Left colon (tissue), 2 donors: ENCODE measurements at places on chromosomes 16 and 17. TPM values are rescaled to one million over a fixed set of nuclear protein-coding genes. Genes with fewer than 3 reads are reported as not detected.

DNA sequence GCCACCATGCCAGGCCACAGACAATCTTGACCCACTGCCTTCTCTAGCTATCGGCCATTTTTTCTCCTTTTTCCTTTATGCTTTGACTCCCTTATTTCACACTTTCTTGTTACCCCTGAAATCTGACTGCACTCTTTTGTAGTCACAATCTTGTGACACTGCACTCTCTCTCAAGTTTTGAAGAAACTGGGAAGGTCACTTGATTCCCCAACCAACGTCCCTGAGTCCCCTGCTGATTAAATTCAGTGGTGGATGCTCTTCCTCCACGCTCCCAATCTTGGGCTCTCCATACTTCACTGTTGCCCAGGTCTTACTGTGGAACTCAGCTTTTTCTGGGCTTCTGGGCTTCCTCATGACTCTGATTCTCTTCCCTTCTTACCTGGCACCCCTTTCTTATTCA is 33.9 kb downstream of the PECAM1 start:
- DNase-seq, result no peak

DNA sequence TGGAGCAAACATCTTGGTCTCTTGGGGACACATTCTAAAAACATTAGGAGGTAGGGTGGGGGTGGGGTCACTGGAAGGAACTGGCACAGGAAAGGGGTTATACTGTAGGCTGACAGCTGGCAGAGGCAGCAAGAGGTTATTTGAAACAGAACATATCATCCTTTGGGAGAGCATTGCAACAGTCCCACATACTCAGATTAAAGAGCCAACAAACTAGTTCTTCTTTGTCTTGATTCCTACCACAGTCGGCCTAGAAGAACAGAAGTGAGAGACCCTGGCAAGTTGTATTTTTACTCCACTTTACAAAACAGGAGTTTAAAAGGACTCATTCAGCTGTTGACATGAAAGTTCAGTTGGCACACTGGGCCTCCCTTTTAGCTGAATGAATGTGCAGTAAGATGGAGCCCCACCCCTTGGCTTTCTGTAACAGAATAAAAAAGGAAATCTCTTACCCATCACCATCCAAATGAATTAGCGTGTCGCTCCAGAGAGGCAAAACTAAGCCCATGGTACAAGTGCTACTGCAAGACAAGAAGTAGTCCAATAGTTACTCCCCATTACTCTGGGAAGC is 54.6 kb upstream of the CORO6 start:
- no peak for DNase-seq

DNA sequence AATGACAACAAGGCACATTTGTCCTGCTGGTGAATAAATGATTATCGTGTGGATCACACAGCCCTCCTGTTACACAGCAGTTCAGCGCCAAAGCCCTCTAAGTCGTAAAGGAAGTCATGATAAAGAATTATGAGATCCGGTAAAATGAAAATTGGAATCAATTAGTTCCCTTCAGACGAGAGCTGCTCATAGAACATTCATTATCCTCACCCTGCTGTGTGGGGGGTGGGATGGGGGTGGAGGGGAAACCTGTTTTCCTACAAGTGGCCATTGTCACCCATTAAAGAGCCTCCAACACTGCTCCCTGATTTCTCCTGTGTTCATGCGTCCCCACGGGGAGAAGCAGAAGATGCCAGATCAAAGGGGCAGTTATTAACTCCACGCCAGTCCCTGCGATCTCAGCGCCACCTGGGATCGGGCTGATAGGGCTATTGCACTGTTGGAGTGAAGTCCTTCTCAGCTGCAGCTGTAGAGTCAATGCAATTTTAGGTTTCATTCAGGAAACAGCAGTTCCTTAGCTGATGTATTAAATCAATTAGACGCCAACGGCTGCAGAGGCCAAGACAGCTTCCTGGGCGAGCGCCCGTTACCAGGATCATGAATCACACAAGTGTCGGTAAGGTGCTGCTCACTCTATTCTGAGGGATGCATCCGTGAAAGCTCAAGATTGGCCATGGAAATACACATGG is 19.2 kb upstream of the CACNG4 start:
- DNase-seq, result no peak

DNA sequence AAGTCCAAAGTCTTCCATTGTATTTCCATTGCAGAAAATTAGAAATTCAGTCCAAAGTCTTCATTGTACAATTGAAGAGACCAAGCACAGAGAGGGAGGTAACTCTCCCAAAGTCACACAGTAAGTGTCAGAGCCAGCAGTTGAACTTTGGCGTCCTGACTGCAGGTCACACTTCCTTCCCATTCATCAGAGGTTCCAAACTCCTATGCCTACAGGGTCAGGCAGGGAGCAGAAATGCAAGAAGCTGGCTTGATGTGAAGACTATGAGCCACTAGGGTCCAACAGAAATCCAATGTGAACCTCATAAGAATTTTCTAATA is 44.7 kb upstream of the GRIN2A start:
- no peak for DNase-seq

DNA sequence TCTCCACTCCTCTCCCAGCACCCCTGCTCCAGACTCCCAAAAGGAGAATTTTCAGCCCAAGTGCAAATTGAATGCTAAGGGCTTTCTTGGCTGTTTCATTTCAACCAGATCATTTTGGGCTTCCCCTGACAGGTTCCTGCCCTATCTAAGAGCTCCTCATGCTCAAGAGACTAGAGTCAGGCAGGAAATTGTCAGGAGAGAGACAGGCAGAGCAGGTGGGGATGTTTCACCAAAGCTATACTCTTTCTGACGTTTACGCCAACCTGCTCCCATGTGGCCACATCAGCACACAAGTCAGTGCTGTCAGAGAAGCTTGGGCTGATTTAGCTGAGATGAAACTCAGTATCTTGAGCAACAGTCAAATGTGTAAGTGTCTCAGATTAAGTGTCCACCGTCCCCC is 31.4 kb downstream of the HIC1 start:
- DNase-seq, result no peak

DNA sequence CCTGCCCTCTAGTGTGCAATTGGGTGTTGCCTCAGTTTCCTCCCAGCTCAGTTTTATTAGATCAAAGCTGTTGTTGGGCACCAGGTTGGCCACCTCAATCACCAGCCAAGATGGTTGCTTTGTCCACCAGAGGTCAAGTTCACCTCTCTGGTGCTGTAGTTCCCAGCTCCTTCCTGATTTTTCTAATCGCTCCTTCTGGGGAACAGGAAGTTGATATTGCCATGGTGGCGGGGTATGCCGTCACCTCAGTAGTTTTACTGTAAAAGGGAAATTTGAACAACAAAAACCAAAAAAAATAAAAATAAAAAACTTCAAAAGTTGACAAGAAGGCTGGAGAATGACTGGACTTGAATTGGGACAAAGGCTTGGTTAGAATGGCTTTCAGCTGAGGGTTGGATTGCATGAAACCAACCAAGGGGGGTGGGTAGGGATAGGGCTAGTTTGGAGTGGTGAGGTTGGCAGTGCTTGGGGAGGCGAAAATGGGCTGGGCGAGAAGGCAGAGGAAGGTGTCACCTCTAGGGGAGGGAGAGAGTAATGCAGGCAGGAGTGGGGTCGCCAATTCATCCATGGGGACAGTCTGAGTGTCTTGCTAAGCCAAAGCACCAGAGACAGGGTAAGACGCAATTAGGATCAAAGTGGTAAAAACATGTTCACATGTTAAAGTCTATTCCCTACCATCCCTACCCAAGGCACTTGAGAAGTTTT is 6.2 kb downstream of the EFNB3 start:
- DNase-seq, result no peak

DNA sequence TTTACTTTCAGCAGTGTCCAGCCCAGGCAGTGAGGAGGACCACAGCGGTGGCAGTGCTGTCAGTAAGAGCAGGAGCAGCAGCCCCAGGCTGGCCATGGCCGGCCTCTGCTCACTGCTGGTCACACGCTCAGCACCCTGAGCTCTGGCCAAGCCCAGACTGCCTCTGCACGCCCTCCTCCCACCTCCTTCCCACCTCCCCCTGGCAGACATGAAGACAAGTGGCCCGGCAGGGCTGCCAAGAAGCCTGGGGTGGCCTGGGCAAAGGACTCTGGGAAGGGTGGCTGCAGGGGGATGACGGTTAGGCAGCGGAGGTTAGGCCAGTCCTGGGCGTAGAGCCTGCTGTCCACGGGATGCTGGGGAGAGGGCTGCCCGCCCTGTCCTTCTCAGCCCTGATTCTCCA is at the start of gene C16orf89:
Gene C16orf89 (minus strand): TSS at position 144 of the 400 bp plus-strand sequence. CDS start 48 bp downstream, at position 96.
- no peak for DNase-seq

DNA sequence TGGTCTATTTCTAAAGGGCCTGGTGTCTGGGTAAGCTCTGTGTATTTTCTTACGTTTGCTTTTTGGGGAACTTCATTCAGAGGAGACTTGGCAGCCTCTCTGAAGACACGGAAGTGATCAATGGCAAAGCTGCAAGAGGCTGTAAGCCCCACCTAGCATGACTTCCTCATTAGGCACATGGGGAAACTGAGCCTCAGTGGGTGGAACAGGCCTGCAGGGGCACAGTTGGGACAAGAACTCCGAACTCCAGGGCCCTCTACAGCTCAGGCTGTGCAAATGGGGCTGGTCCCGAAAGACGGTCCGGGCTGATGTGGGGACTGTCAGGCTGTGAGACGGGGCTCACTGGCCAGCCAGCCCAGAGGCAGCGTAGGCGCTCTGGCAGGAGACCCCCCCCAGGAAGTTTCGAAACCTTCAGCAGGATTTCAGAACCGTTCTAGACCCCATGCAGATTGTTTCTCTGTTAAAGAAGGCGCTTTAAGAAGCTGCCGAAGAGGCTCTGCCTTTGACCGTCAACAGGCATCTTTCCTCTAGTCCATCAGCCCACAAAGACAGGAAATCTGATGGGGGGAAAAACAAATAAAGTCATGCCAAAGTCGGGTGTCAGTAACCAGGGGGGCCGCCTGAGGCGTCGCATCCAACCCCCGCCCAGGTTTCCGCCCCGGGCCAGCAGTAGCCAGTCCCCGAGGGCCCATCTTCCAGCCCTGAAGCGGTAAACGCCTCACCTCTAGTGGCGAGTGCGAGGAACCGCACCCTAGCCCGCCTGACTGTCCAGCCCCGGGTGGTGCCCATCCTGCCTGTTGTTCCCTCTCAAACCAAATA is 79.8 kb upstream of the TBC1D3K start:
- DNase-seq, result peak; percentile 39

- peak; percentile 60 for DNase-seq
Measured at GRCh38 chr16:65117811-65118448, 3.9 kb downstream of the CDH11 start.

DNA sequence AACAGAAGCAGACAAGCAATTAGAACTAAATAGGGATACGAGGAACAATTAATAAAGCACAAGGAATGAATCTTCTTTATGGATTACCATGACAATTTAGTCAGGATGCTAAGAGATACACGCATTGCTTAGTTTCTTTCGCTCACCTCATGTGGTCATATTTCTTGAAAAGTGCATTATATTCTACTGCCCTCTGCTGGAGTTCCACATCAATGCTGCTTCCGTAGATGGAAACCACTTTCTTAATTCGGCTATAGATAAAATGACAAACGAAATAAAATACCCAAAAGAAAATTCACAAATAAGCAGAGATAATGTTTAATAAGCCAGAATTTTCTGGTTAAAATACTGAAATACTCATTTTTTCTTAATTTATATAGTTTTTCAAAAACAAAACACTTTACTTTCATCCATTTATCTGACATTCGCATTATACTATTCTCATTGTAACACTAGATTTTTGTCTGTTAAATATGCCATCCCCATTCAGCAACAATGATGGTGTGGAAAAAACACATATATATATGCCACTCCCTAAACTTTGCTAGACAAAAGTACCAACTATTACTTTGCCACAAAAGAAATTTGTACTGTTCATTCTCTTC is 22.0 kb upstream of the PHLPP2 start:
- no peak for DNase-seq

Gene WNT9B
- total RNA-seq, result not detected

Gene RPTOR
- 33.4 TPM for total RNA-seq

DNA sequence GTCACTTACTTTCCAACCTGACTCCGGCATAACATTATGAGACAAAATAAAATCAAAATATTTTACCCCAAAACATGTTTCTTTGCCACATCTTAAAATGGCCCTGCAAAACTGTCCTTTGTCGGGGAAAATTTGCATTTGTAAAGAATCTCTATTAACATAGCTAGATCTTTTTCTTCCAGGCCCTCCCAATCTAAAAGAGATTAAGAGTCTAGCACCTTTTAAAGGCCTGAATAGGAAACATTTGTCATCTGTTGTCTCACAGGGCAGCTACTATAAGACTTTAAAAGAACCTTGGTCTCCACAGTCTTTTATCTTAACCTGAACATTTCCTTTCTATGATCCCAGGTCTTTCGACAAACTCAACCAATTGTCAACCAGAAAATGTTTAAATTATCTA is 18.1 kb upstream of the DHRS7B start:
- no peak for DNase-seq

DNA sequence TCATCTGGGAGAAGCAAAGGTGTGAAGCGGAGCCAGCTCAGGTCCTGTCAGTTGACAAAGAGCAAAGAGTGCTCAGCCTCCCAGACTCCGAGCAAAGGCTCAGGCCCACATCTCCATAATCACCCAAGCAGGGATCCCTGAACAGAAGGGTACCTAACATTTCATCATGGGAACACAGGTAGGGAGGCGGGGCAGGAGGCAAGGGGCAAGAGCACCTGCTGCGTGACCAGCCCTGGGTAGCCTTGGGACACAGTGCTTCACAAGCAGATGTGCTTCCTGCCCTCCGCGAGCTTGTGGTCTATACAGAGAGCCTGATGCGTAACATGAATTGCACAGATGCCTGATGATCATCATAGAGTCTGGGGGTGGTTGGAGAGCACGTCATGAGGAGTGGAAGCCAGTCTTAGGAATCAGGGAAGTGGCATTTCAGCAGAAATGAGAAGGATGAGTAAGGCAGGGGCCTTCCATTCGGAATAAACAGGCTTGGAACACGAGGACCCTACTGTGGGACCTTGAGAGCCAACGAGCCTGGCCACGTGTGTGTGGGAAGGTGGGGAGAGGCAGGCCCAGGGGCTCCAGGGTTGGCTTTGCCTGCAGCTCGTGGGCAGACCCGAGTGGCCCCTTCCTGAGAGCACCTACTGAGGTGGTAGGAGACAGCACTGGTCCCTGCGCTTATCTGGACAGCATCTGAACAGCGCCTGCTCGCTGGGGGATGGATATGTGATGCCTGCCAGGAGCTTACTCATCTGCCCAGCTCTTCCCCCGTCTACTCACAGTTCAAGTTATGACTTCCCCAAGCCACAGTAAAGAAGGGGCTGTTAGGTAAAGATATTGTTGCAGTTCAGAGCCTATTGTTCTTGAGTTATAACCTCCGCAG is 125.8 kb downstream of the CCDC182 start:
- DNase-seq, result no peak

Gene CEP112
- total RNA-seq, result 8.1 TPM

GRCh38 chr17:68854452-68854851 is 100.7 kb downstream of the ABCA8 start:
- no peak for DNase-seq

- no peak for DNase-seq
Measured at GRCh38 chr17:73489333-73489732, 154.9 kb downstream of the SDK2 start.

DNA sequence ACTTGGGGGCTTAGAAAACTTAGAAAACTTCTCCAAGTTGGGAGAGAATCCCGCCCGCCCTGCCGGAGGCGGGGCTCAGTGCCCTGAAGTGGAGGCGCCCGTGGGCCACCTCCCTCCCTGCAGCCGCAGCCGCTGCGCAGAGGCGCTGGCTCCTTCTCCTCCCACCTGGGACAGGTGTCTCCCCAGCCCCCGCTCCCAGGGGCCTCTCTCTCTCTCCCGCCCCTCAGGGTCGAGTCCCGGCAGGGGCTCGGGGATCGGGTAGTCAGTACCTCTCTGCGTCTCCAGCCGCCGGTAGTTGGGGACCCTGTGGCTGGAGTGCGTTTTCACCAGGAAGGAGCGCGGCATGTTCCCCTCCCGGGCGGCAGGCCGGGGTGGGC is 257 bp downstream of the SNAI3 start:
- DNase-seq, result peak; percentile 66
